Stimulated activated CD4-positive, alpha-beta T cell treated with anti-CD3 and anti-CD28 coated beads, TNF-alpha, amount 100 ng/mL, for 1 hour (primary cell): ENCODE measurements at places on chromosomes 11 and 22.

- no peak for DNase-seq
These were observed 13.2 kb upstream of the C1QTNF4 start for GRCh38 chr11:47607380-47607779.

DNA sequence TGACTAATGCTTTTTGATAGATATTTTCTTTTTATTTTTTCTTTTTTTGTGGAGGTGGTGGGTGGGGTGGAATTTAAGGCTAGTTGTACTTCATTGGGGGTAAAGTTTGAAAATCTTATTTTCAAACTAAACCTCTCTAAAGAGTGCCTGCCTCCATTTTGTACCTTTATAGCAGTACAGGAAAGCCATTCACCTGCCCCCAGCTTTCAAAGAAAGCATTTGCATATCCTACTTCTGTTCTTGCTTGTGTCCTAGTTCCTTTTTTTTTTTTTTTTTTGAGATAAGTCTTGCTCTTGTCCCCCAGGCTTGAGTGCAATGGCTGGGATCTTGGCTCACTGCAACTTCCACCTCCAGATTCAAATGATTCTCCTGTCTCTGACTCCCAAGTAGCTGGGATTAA, 766.2 kb upstream of the LRRC4C start:
- no peak for DNase-seq

DNA sequence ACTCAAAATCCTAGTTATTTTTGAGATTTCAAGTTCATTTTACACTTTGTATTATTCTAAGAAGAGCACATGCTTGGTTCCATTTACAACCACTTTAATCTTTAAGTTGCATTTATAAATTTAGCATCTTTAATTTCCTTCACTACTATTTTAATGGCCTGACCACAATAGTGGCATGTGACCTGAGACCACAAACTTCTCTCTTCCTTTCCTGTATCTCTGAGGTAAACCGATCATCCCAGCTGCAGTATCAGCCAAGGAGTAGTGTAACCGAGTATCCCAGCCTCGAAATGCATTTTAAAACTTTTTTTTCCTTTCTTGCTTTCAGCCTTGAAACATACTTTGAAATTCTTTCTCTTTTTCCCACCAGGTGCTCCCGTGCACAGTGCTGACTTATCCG, 28.7 kb upstream of the CBX6 start:
- DNase-seq: no peak

- no peak for DNase-seq
These were observed 29.6 kb downstream of the SBF1 start for GRCh38 chr22:50445071-50445879.

GRCh38 chr11:44351898-44352498, 42.1 kb upstream of the ALX4 start:
- DNase-seq: no peak

- no peak for DNase-seq
These were observed 89.5 kb upstream of the DBX1 start for GRCh38 chr11:20249796-20250195.

DNA sequence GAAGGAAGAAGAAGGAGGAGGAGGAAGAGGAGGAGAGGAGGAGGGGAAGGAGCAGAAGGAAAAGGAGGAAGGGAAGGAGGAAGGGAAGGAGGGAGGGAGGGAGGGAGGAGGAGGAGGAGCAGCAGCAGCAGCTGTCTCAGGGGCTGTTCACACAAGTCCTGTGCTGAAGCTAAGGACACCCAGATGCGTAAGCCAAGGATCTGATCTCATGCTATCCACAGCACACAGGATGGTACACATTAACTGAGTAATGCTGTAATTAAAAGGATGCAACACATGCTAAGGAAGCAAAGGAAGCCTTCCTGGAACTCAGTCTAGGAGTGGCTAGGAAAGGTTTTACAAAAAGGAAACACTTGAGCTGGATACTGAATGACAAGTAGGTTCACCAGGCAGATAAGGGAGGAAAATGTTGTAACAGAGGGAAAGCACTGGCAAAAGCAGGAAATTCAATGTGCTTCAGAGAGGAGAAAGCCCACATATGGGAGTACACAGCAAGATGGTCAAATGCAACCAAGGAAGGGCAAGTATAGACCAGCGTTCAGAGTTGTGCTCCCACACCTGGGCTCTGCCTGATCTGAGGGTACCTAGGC, 32.0 kb downstream of the TRIM66 start:
- DNase-seq: no peak

DNA sequence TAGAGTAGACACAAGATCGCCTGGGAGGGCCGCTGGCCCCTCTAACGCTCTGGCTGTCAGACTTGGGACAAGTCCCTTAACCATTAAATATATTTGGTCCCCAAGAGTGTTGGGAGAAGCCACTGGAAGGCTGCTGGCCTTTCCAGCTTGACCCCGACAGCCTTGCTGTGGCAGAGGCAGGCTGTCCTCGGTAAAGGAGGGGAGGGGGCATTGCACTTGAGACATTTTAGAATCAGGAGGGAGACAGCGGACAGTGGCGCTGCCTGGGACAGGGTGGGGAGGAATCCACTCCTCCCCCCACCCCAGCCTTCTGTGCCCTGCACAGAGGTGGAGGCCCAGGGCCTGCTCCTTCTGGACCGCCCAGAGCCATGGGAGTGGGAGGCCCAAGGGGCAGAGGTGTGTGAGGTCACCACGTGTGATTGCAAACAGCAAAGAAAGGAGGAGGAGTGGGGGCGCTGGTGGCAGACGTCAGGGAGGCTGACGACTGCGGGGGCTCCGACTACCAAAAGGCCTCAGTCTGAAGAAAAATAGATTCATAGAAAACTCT, 28.9 kb downstream of the APOL1 start:
- DNase-seq: no peak

GRCh38 chr11:72432347-72433287, 1.7 kb downstream of the CLPB start:
- no peak for DNase-seq

- no peak for DNase-seq
These were observed 820.9 kb upstream of the TENM4 start for GRCh38 chr11:80261776-80262175.

DNA sequence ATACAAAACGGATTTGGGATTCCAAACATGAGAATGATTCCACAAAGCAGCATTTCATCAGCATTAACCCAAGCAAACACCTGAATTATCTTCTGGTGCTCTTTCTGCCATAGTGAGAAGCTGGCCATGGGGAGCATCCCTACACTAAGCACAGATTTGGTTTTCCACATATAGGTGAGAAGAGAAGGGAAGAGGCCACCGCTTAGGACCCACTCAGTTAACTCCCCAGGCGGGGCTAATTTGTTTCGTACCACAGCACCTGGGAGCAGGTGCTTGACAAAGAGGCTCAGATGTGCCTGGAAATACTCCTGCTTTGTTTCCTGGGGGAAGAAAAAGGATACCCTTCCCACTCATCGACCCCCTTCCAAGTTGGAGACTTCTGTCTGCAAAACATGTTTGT, 64.2 kb downstream of the RAB30 start:
- no peak for DNase-seq

GRCh38 chr22:46067159-46068111, 82.9 kb upstream of the PPARA start:
- no peak for DNase-seq

- no peak for DNase-seq
These were observed 620 bp downstream of the OR4C16 start for GRCh38 chr11:55572548-55572947.
